GM04504 (cell line): ENCODE measurements at places on chromosomes 4 and X.

DNA sequence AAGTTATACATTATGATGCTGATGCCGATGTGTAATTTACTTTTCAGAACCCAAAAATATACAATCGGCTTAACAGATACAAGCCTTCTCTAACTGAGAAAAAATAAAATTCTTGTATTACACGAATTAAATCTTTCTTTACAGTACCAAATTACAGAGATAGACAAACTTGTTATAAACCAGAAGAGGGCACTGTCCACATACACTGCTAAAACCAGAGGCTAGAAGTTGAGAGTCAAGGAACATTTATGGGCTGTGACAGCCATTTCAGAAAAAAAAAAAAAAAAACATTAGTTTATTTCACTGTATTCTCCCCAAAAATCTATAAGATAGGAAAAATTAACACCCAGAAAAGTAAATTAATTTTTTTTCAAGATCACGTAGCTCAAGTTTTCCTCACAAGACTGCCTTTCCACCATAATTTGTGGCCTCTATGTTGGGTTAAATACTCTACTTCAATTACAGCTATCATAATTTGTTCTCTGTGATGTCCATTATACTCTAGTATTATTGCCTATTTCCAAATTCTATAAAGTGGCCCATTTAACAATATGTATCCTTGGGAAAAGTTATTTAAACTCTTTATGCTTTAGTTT lies 12.0 kb downstream of the EREG start:
- peak; percentile 29 for DNase-seq

GRCh38 chr4:76995776-76996175 lies 46.2 kb downstream of the SEPTIN11 start:
- no peak for DNase-seq

GRCh38 chrX:68249401-68249831 lies 183.9 kb downstream of the OPHN1 start:
- no peak for DNase-seq

DNA sequence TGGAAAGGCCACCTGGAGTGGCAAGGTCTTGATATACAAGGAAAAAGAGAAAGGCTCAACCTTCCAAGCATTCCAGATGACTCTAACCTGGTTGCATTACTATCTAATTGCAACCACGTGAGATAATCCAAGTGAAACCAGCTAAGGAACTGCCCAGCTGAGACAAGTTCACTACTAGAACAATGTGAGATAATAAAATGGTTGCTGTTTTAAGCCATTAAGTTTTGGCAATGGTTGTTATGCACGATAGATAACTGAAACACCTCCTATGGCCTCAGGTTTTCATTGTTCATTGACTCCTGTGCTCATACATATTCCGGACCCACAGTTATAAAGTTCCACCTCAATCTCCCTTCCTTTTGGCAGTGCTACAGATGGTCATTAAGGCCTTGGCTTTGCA lies 9.2 kb upstream of the CXorf66 start:
- no peak for DNase-seq

DNA sequence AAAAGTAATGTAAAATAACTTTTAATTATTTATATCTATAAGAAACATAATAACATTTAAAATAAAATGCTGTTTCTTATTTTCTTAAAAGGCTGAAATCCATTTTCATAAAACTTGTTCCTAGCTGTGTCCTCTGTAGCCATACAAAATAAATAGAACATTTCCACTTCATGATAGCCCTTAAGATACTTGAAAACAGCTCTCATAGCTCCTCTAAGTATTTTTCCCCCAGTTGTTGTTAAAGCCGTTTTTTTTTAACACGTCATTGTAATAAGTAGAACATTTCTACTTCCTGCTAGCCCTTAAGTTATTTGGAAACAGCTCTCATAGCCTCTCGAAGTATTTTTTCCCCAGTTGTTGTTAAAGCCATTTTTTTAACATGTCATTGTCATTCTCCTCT lies 97.3 kb upstream of the SOX3 start:
- no peak for DNase-seq

DNA sequence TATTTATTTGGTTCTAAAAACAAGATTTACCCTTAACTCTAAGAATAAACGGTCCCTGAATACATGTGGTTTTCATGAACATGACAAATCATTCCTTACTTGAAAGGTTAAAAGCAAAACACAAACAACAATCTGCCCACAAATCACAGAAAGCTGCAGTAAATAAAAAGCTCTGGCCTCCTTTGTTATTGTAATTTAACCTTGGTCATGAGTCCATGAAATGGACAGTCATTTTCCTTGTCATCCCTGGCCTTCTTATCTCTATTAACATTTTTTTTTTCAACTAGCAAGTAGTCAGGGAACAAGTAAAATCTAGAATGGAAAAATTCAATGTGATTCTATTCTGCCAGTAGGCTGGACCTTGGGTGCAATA lies 92.7 kb downstream of the SCD5 start:
- DNase-seq: no peak

- DNase-seq: no peak
Measured at GRCh38 chr4:94208918-94209317, 1.3 kb downstream of the SMARCAD1 start.

DNA sequence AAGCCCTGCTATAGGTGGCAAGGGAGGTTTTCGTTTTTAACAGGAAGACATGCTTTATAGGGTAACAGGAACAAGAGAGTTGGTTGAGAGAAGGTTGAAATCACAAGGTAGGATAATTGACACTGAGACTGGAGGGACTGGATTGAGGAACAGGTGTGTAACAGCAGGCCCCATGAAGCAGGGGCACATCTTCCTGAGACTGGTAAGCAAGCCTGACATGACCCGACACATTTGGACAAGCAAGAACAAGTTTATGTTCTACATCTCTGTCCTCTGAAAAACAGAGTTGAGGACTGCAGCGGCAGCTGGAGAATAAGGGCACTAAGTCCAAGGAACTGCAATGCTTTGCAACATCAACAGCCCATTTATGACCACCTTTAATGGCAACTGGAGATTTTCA lies 5.2 kb downstream of the RPS4X start:
- DNase-seq: no peak

- DNase-seq: peak; percentile 47
Measured at GRCh38 chrX:16838202-16839066, 31.7 kb downstream of the RBBP7 start.

GRCh38 chrX:19869193-19869592 lies 18.2 kb downstream of the SH3KBP1 start:
- no peak for DNase-seq

GRCh38 chr4:14837860-14838259 lies 164.4 kb upstream of the CPEB2 start:
- no peak for DNase-seq
